ENCODE measurements at places on chromosomes 6 and 20.

DNA sequence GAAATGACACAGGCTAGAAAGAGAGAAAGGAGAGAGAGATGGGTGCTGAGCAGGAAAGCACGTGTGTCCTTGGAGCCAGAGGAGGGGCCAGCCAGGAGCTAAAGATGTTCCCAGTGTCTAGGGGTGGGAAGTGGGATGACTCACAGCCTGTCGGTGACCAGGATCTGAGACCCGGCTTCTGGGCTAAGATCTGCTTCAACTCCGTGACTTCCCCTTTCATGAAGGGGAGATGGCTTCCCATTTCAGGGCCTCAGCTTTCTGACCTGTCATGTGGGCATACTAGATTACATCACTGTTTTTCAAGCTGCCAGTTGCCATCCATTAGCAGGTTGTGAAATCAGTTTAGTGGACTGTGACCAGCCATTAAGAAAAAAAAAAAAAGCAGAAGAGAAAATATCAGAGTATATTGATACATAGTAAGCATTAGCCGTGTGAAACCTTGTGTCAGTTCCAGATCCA is 5.4 kb downstream of the TGM3 start:
- peak; percentile 62 for DNase-seq

DNA sequence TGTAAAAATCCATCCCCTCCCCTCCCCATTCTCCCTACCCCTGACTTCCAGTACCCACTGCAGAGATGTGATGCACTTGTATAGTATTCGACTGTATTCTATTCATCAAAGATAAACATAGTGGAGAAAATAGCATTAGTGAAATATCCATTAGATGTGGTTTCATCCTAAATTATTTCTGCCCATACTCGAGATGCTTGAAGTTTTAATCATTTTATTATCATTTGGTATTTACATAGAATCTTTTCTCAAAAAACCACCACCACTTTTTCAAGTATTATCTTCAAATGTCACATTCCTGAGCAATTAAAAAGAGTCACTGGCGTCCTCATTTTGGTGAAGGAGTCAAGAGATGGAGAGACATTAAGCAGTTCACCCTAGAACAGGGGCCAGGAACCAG is 181.9 kb downstream of the HAO1 start:
- DNase-seq = no peak

- DNase-seq = no peak
These were observed 289.5 kb upstream of the CDYL start for GRCh38 chr6:4486568-4487315.

- no peak for DNase-seq
These were observed 152.1 kb downstream of the KHDC1L start for GRCh38 chr6:73073238-73073637.

DNA sequence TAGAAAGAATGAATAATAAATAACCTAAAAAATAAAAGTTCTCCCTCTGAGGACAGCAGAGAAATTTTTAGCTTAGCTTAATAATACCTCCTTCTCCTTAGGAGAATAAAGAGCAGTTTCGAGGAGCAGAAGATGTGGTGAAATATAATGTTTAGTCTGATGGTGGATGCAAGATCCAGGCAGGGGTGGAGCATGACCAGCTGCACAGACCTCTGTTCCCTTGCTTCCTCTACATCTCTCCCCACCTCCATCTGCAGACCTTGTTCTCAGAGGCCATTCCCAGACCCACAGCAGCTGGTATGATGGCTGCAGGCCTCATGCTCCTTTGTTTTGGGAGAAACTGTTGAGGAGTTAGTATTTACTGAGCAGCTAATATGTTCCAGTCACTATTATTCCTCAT is 1.5 kb downstream of the BTN3A2 start:
- no peak for DNase-seq

DNA sequence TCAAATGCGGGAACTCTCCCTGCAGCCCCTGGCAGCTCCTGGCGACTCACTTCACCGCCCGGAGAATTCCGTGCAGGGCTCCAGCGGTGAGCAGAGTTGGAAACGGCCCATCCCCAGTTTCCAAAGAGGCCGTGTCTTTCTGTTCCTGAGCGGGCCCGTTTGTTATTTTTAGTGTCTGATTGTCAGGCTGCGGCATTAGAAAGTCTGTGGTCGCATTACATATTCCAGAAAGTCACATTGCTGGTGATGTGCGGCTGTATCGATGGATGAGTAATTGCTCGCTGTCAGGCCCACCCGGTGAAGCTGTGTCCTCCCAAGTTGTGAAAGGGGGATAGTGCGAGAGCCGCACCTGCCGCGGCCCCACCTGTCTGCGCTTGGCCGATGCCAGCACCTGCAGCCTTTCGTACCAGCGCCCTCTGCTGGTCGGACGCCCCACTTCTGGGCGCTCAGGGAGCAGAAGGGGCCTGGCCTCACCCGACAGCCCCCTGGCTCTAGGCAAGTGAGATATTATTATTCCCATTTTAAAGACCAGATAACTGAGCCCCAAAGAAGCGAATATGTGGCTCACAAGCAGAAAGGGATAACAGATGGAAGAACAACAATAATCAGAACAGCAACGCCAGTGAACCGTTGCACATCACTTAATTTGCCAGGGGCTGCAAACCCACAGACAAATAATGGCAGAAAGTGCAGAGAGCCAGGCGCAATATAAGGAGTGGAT is 244.9 kb downstream of the TSHZ2 start:
- DNase-seq = peak; percentile 83

GRCh38 chr6:70221715-70222438 is 81.0 kb downstream of the COL9A1 start:
- DNase-seq = no peak

All from Right ventricle myocardium superior (tissue), 1 donor.